ENCODE measurements at places on chromosomes 1 and 21.

GRCh38 chr21:15209224-15209623, 144.4 kb upstream of the NRIP1 start:
- DNase-seq = no peak

- DNase-seq = no peak
These were observed 51.0 kb downstream of the SGIP1 start for GRCh38 chr1:66585002-66585401.

DNA sequence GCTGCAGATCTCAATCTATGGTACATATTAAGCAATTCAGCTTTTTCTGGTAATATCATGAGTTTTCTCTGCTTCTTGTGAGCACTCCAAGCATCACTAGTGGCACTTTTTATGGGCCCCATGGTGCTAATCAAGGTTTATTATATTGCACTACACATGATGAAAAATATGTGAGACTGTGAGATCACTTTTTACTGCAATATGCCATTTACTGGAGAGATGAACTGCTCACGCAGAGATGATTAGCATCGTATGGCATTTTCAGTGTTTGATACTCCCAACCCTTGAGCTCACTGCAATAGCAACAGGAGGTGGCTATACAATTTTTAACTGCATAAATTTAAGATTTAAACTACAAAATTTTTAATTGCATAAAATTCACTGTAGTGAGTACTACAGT, 8.7 kb upstream of the KCNK1 start:
- no peak for DNase-seq

DNA sequence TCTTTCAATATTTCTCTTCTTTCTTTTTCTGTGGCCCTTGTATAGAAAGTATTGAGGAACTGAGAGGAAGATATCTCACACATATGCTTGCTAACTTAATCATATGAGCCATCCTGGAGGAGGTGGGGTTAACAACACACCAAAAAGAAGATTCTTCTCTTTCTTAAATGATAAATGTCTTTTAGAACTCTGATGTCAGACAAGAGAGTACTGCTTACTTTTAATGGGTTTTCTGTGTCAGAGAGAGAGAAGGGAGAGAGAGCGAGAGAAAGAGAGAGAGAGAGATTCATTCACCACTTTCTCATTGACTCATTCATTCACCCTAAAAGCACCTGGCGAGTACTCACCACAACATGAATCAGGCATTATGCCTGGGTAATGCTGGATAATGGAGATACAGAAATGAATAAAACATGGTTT, 250.3 kb upstream of the SGIP1 start:
- DNase-seq = peak; percentile 74

GRCh38 chr1:10295481-10296085, 85.2 kb downstream of the KIF1B start:
- DNase-seq = no peak

GRCh38 chr1:93605026-93605568, 76.5 kb downstream of the BCAR3 start:
- no peak for DNase-seq

DNA sequence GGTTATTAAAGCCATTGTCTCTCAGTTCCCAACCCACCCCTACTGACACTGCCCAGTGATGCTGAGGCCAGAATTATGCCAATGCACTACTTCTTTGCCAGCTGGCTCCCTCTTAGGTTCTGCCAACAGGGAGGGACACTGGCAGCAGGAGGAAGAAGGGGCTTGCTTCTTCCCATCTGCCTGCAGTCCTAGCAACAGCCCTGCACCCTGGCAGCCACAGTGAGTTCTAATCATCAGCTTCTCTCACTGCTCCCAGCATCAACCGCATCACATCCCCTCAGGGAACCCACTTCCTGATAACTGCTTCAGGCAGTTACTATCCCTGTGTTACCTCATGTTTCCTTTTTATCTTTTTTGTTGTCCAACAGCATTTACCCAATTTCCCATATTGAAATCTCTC, 86.2 kb downstream of the UBR4 start:
- DNase-seq = no peak

- peak; percentile 7 for DNase-seq
These were observed 67.6 kb downstream of the MTR start for GRCh38 chr1:236862615-236863211.

DNA sequence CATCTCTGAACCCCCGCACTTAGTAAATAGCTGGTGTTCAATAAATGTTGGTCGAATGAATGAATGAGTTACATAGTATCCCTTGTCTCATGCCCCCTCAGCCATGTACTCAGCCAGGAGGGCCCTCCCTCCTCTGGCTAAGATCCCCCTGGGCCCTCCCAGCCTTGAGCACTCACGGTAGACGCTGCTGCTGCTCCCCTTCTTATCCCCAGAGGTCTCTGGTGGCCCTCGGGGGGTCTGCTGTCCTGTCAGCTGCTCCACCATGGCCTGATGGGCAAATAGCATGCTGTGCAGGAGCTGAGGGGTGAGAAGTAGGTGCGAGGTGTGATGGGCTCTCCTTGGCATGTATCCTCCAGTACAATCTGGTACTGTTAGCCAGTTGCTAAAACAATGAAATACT, 1.9 kb downstream of the ETV3L start:
- no peak for DNase-seq

- DNase-seq = peak; percentile 93
These were observed 183.8 kb downstream of the DHRS3 start for GRCh38 chr1:12434174-12434573.

GRCh38 chr1:244325056-244325758, 126.5 kb downstream of the ADSS2 start:
- DNase-seq = no peak

- DNase-seq = peak; percentile 48
These were observed 244.2 kb upstream of the HOOK1 start for GRCh38 chr1:59570524-59570923.

DNA sequence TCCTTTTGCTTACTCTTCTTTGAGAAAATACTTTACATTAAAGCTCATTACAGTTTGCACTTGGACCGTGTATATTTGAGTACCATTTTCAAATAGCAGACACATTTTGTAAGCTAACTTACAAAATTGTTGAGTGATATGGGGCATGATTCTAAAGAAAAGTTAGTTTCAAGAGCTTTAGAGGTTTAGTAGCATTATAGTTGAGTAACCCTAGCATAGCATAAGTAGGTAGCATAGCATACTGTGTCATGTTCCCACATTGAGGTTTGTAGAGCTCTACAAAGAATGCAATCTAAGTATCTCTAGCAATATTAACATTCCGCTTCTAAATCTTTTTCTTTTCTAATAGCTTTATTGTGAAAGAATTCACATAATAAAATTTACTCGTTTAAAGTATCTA, 92.0 kb downstream of the ITSN1 start:
- peak; percentile 48 for DNase-seq

DNA sequence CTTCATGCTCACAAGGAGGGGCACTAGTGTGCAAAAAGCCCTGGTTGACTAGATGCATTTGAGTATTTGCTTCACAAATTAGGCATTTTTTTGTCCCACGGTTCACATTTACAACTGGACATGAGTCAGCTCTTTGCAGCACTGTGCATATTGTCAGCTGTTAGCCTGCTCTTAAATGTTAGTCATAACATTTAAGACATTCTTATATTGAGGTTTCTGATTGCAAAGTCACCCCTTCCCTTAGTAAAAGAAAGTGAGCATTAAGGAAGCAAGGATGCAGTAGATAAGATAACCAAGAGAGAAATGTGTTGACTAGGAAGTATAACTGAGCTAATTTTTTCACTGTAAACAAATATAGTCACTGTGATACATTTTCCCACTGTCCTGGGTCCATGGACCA, 132.6 kb upstream of the CTTNBP2NL start:
- DNase-seq = peak; percentile 5

DNA sequence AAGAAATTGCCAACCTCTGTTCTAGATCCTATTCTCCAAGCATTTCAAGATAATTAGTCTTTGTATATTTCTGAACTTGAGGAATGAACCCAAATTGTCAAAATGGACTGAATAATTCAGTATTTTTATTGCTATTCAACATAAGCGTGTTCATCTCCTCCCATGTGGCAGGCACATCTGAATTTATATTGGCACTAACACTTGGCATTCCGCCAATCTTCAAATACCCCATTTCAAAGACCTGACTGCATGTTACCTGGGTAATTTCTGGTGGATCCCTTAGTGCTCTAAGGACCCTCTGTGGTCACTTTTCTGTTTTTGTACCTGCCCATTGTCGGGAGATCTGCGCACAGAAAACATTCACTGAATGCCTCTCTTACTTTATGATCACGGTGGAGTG, 66.6 kb downstream of the BACE2 start:
- no peak for DNase-seq

GRCh38 chr21:34801519-34802132, 132.8 kb downstream of the CLIC6 start:
- no peak for DNase-seq

GRCh38 chr21:15289246-15289645, 224.4 kb upstream of the NRIP1 start:
- no peak for DNase-seq

GRCh38 chr1:6625584-6626149, 999 bp downstream of the THAP3 start:
- DNase-seq = peak; percentile 34

DNA sequence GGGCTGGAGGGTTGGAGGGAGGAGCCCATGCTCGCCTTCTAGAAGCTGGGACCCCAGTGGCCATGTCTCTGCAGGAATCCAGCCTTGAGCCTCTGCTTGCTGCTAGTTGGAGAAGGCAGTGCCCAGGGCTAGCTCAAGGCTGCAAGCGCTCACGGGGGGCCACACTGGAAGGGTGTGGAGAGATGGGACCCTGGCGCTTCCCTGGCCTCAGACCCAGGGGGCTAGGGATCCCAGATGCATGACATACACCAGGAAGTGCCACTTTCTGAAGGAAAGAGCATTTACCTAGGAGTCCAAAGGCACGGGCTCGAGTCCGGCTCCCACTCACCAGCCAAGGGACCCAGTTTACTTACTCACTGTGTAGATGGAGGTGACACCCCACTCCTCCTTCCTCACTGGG, 32.6 kb downstream of the NENF start:
- DNase-seq = no peak

GRCh38 chr1:182041615-182042014, 19.9 kb downstream of the ZNF648 start:
- DNase-seq = no peak

DNA sequence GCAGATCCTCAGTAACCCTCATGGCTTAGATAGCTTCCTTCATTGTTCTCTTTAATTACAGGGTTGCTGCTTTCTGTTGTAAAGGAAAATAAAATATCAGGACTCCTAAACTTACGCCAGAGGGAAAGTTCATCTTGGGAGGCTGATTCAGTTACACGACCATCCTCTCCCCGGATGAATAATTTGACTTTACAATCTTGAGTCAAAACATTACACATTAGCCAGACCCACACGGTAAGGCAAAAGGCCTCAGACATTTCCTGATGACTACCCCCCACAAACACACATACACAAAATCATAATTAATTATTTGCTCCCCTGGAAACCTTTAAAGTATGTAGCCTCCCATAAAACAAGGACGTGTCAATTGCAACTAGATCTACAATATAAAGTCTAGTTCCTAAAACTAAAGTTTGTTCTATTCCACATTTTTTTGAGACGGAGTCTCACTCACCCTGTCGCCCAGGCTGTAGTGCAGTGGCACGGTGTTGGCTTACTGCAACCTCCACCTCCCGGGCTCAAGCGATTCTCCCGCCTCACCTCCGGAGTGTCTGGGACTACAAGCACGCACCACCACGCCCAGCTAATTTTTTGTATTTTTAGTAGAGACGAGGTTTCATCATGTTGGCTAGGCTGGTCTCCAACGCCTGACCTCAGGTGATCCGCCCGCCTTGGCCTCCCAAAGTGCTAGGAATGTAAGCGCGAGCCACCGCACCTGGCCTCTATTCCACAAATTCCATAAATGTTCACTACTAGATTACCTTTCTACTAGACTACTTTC, 830 bp upstream of the PRDX1 start:
- peak; percentile 66 for DNase-seq

DNA sequence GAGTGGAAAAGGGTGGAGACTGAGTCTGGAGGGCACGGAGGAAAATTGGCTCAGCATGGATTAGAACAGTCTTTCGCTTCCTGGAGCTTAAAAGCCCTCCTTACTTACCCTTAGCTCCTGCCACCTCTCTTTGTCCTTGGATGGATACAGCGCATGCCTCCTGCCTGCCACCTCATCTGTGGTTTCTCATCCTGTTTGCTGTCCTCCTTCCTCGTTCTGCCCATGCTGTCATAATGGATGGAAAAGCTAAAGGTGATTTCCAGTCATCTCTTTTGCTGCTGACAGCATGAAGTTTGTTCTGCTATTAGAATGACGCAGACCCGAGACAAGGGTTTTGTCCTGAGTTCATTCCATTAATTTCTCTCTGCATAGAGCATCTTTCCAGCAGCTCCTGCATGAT, 425.9 kb downstream of the KIF26B start:
- no peak for DNase-seq

DNA sequence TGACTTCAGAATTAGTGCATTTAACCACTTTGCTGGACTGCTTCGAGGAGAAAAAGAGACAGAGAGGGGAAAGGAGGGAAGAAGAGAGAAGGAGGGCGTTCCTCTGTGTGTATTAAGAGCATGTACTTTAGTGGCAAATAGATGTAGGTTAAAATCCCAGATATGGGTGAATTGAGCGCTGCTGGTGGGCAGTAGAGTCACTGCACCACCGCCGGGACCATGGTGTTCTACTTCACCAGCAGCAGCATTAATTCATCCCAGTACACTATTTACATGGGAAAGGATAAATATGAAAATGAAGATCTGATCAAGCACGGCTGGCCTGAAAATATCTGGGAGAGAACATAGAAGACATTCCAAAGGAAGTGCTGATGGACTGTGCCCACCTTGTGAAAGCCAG, 20.9 kb upstream of the PPIE start:
- DNase-seq = no peak

- no peak for DNase-seq
These were observed 108.5 kb upstream of the KCTD3 start for GRCh38 chr1:215458562-215458961.

DNA sequence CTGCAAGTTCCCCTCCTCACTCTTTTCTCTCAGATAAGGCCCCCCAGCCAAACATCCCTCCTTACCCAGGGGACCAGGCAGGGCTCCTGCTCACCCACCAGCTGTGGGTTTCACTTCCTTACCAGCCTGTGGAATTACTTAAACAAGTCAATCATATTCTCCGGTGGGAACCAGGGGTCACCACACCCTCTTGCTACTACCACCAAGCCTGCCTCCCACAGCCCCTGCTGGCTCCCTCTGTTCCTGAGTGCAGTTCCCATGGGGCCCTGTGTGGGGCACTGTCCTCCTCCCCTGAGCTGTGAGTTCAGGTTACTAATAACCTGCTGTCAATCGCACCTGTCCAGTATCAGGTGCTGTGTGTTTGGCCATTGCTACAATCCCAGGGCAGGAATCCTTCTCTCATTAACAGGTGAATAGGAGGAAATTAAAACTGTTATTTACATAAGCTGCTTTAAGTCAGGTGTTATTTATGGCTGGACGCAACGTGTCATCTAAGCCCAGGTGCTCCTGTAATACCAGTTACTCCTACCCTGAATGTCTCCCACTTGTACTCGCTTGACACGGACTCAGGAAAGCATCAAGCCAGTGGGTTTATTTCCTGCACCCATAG, 53.1 kb upstream of the LBR start:
- no peak for DNase-seq

DNA sequence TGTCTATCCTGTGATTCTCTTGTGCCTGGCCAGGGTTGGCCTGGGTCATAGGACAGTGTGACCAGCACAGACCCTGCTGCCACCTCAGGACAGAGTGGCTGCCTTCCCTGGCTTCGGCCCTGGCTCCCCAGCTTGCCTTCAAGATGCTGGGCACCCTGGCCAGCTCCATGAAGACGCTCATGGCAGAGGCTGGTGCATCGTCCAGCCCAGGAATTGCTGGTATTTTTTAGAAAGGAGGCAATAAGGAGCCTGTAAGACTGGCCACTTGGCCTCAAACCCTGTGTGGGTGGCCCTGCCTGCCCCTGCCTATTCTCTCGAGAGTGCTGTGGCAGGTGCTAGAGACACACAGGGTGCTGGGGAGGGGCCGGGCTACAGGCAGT, 70.4 kb upstream of the ACTRT2 start:
- DNase-seq = no peak
